ENCODE measurements at places on chromosomes 16 and 17. TPM values are rescaled to one million over a fixed set of nuclear protein-coding genes. Genes with fewer than 3 reads are reported as not detected.

RAB34 gene
- 178 TPM for total RNA-seq

- H3K4me3 ChIP-seq: no peak overlapping the region
- H3K27me3 ChIP-seq: no peaks in the 10 kb centered on the region
- no peak for DNase-seq
- H3K36me3 ChIP-seq: peaks cover 32% of the 10 kb centered on the region
Measured at GRCh38 chr16:66802159-66802558, 775 bp upstream of the TERB1 start.

DNA sequence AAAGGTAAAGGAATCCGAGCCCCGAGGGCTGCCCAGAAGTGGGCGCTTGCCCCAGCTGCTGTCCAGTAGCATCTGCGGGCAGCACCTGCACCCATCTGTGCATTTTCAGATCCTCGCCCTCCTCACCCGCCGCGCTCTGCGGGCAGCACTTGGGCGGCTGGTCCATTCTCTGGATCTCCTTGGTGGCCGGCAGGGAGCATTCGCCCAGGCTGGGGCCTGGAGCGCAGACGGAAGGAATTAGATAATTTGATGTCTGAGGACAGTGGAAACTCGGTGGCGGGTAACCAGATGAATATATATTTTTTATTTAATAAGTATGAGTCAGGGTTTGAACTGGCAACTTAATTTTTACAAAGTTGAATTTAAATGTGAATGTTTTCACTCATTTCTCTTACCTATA, 88.5 kb downstream of the NPIPB11 start:
- no peaks in the 10 kb centered on the region for H3K36me3 ChIP-seq
- H3K4me3 ChIP-seq: no peak overlapping the region
- no peak overlapping the region for H3K27ac ChIP-seq
- no peak for DNase-seq
- peaks cover 24% of the 10 kb centered on the region for H3K4me1 ChIP-seq

DNA sequence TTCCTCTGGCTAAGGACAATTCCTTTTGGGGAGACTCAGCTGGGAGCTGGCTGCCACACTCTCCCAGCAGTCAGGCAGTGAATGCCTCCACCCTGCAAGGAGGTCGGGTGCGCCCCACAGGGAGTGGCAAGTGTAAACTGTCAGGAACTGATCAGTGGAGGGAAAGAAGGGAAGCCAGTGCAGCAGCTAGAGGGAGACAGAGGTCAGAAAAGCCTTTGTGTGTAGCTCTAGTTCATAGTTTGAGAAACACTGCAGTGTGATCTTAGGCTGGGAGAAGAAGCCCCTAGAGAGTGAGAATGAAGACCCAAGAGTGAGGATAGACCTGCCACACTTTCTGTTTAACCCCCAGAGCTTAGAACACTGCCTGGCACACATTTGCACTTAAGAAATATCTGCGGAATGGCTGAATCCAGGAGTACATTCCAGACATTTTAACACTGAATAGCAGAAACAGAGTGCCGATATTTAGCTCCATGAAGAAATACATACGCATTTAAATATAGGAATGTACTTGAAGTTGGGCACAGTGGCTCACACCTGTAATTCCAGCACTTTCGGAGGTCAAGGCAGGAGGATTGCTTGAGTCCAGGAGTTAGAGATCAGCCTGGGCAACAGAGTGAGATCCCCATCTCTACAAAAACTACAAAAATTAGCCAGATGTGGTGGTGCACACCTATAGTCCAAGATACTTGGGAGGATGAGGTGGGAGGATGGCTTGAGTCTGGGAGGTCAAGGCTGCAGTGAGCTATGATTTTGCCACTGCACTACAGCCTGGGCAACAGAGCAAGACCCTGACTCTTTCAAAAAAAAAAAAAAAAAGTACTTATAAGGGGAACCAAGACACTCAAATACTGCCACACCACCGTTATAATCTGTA, 11.1 kb upstream of the SLC5A11 start:
- H3K27ac ChIP-seq: peak overlapping the region; percentile 35
- H3K36me3 ChIP-seq: no peaks in the 10 kb centered on the region
- no peak overlapping the region for H3K4me3 ChIP-seq

HOXB9 gene
- 34.4 TPM for total RNA-seq

GRCh38 chr16:68364561-68364998, 53.8 kb downstream of the PRMT7 start:
- peaks cover 30% of the 10 kb centered on the region for H3K4me1 ChIP-seq
- no peak overlapping the region for H3K27ac ChIP-seq
- DNase-seq: no peak
- peaks cover 2% of the 10 kb centered on the region for H3K36me3 ChIP-seq

STARD3 gene
- total RNA-seq: 56.2 TPM

GRCh38 chr16:27315333-27316037, 1.7 kb downstream of the IL4R start:
- H3K4me3 ChIP-seq: peak overlapping the region; percentile 76
- no peak for DNase-seq
- H3K27me3 ChIP-seq: peaks cover 35% of the 10 kb centered on the region
- H3K27ac ChIP-seq: no peak overlapping the region
- H3K4me1 ChIP-seq: peaks cover 2% of the 10 kb centered on the region
- H3K36me3 ChIP-seq: no peaks in the 10 kb centered on the region

FA2H gene
- not detected for total RNA-seq

GRCh38 chr16:17829811-17830210, 359.1 kb upstream of the XYLT1 start:
- H3K36me3 ChIP-seq: no peaks in the 10 kb centered on the region
- H3K27ac ChIP-seq: no peak overlapping the region
- DNase-seq: no peak
- H3K4me3 ChIP-seq: no peak overlapping the region

GRCh38 chr16:47142486-47142820, 1.3 kb downstream of the NETO2 start:
- peaks cover 18% of the 10 kb centered on the region for H3K27me3 ChIP-seq
- no peaks in the 10 kb centered on the region for H3K36me3 ChIP-seq
- peaks cover 54% of the 10 kb centered on the region for H3K4me1 ChIP-seq
- H3K27ac ChIP-seq: peak overlapping the region; percentile 87
- H3K4me3 ChIP-seq: peak overlapping the region; percentile 76
- DNase-seq: no peak

- H3K27ac ChIP-seq: no peak overlapping the region
- H3K4me3 ChIP-seq: no peak overlapping the region
- no peaks in the 10 kb centered on the region for H3K27me3 ChIP-seq
- H3K4me1 ChIP-seq: peaks cover 9% of the 10 kb centered on the region
- H3K36me3 ChIP-seq: peaks cover 1% of the 10 kb centered on the region
- DNase-seq: no peak
Measured at GRCh38 chr16:26413780-26414179, 652.9 kb upstream of the C16orf82 start.

Measured in mesothelial cell of epicardium (in vitro differentiated cells).